ENCODE measurements at places on chromosomes 7 and 10.

- DNase-seq = no peak
These were observed 111.6 kb upstream of the TBX20 start for GRCh38 chr7:35365523-35365922.

DNA sequence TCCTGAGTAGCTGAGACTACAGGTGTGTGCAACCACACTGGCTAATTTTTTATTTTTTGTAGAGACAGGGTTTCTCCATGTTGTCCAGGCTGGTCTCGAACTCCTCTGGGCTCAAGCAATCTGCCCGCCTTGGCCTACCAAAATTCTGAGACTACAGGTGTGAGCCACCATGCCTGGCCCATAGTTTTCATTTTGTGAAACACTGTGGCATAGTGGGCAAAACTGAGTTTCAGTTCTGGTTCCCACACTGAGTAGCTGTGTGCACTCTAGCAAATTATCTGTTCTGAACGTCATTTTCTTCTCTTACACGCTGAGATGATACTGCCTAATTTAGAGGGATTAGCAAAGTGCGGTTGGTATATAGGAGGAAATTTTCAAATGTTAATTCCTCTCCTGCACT is 13.5 kb downstream of the ATP5MK start:
- DNase-seq = no peak

- no peak for DNase-seq
These were observed 16.8 kb upstream of the KIF20B start for GRCh38 chr10:89684604-89685003.

- DNase-seq = no peak
These were observed 56.6 kb downstream of the PAPSS2 start for GRCh38 chr10:87716348-87716670.

GRCh38 chr10:124079864-124080263 is 13.5 kb downstream of the CHST15 start:
- no peak for DNase-seq
